ENCODE measurements at places on chromosomes 2 and 18. TPM values are rescaled to one million over a fixed set of nuclear protein-coding genes. Genes with fewer than 3 reads are reported as not detected.

DNA sequence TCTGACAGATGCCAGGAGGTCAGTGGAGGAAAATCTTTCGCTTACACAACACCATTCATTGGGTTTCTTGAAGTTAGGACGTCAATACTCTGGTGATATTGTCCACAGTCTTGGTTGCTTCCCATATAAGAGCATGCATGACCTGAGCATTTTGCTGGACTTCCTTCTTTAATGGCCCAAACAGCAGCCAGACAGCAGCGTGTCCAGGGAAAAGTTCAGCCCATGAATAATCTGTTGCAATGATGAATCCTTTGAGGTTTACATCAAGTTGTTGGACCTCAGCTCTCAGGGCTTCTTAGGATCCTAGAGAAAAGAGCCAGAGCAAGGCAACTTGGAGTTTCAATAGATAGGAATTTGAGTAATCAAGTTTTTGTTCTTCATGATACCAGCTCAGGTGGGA lies 155.6 kb upstream of the MGAT5 start:
- DNase-seq: no peak

STK16 gene
- total RNA-seq: 38.6 TPM

DNA sequence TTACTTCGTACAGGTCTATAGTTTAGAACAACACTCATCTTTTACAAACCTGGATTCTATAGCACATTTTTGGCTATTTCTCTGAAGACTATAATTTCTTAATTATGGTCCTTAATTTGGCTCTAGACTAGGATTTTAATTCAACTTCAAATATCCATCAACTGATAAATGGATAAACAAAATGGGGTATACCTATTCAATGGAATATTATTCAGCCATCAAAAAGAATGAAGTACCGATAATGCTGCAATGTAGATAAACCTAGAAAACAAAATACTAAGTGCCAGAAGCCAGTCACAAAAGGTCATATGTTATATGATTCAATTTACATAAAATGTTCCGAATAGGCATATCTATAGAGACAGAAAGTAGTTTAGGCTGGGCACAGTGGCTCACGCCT lies 15.2 kb upstream of the RIF1 start:
- DNase-seq: no peak

CACNB4 gene
- 0.83 TPM for total RNA-seq

DNA sequence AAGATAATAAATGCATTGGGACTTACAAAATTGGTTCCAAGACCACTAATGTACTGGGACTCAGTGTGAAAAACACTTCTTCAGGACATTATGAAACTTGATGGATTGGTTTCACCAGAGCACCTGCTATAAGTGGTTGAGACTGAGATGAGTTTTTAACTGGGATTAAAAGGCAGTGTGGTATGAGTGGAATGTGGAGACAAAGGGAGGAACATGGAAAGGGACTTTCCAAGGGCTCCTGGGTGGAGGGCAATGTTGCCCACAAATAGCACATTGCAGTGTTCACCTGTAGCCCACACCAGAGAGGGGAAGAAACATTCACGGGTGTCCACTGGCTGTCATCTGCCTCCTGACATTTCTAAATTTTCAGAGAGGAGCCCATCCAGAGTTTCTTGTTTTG lies 253.3 kb upstream of the TANK start:
- DNase-seq: peak; percentile 8

DNA sequence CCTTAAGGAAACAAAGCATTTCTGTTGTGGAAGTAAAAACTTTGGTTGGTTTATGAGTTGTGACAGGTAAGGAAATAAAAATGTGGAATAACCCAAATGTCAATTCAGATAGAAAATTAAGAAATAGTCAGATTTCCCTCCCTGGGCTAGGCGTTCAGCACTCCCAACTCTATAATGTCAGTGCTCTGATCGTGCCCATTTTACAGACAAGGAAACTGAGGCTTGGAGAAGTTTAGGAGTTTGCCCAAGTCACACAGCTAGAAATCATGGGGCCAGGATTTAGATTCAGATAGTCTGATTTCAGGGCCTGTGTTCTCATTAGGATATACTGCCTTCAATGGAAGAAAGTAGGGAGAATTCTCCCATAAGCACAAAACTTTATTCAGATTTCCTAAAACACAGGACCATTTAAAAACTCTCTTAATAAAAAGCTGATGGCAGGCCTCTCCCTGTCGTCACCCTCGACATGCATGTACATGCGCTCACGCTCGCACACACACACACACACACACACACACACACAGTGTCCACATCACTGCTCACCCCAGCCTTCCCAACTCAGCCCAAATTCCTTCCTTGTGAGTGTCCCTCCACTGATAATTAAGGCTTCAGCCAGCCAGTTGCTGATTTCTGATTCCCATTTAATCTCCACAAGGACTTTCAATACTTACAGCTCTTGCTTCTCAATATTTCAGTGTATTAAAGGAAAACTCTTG lies 49.1 kb upstream of the SLC14A2 start:
- DNase-seq: no peak

KLHL30 gene
- total RNA-seq: 0.04 TPM

DNA sequence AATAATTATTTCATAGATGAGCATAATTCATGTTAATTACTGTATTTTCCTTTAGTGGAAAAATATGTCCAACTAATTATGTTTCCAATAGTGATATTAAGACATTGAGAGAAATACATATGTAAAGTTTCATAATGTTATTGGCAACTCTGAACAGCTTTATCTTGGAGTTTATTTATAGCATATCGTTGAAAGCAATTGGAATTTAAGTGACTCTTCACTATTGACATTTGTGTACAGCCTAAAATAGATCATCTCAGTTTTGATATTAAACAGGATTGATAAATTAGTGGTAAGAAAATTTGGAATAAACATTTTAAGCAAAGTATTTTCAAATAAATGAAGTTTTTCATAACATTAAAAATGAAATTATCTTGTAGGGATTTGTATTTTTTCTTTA lies 79.7 kb downstream of the EML4 start:
- DNase-seq: no peak

GRCh38 chr2:107072150-107072940 lies 186.4 kb upstream of the ST6GAL2 start:
- DNase-seq: no peak

ASPRV1 gene
- total RNA-seq: 0.90 TPM

GRCh38 chr18:63774511-63774910 lies 707 bp upstream of the SERPINB7 start:
- DNase-seq: no peak

- no peak for DNase-seq
Measured at GRCh38 chr2:116145031-116145430, 1669.5 kb upstream of the DDX18 start.

NT5C1B gene
- not detected for total RNA-seq

Measured in H7 (cell line).